Renal cortical epithelial cell (primary cell): ENCODE measurements at places on chromosomes 7 and 10. TPM values are rescaled to one million over a fixed set of nuclear protein-coding genes. Genes with fewer than 3 reads are reported as not detected.

GIMAP5 gene
- 0.20 and 0.35 TPM in 2 replicates for total RNA-seq

DNA sequence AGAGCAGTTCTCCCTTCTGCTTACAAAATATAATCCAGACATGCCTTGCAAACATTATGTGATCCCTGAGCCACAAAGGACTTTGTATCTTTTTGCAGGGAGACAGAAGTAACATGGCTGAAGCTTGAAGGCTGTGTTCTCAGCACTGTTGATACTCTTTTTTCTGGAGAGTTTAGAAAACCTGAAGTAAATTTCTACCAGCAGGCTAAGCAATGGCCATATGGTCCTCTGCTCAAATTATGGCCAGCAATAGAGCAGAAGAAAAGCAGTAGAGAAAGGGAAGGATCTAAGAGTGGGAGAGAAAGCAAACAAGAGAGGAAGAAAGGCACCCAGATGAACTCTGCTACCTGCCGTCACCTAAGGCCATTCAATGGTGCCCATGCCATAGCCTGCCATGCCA is 98.4 kb downstream of the ABLIM1 start:
- DNase-seq: no peak

ANXA8 gene
- total RNA-seq: 0.30 and 6.1 TPM in 2 replicates

GRCh38 chr7:79471283-79471682 is 17.8 kb upstream of the MAGI2 start:
- DNase-seq: no peak

DNA sequence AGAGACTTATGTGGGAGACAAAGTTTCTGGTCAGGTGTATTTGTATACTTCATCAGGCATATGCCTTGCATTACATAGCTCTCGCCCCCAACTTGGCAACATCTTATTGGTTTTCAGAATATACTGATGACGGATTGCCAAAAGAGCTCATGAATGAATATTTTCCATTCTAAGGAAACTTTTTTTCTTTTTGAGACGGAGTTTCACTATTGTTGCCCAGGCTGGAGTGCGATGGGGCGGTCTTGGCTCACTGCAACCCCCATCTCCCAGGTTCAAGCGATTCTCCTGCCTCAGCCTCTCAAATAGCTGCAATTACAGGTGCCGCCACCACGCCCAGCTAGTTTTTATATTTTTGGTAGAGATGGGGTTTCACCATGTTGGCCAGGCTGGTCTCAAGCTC is 6.0 kb downstream of the CYCS start:
- DNase-seq: no peak

DNA sequence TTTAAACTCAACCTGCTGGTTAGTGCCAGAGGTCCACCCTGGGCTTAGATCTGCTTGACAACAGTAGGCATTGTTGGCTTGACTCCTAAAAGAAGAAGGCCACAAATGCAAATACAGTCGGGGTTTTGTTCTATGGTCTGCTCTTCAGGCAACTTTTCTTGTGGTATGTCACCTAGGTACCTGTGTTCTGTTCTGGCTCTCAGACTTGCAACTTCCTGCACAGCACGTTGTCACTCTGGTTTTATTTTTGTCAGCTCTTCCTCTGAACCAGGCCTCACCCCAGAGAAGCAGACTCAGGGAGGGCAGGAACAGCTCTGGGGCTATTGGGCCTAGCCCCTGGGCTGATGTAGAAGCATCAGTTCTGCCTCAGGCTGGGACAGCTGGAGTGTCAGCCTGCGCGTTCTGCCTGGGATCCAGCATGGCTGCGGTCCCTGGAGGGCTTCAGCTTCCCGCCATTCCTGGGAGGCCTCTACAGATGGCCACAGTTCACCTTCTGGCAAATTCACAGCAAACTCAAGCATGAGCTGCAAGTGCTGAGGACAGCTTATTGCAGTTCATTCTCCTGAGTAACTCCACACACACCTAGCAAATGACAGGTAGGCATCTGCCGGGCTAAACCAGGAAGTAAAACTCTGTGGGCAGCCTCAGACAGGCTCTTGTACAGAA is 11.0 kb upstream of the PDCD4 start:
- no peak for DNase-seq

ZNF786 gene
- 6.4 and 14.9 TPM in 2 replicates for total RNA-seq

FAM25A gene
- total RNA-seq: not detected in 2 replicates

OR6V1 gene
- not detected in 2 replicates for total RNA-seq

GRCh38 chr10:117112220-117112619 is 25.9 kb downstream of the VAX1 start:
- peak; percentile 2 for DNase-seq

- DNase-seq: no peak
Measured at GRCh38 chr10:7230951-7231350, 179.9 kb downstream of the SFMBT2 start.
